Posterior cingulate gyrus (tissue), 11 donors: ENCODE measurements at places on chromosomes 4 and X.

DNA sequence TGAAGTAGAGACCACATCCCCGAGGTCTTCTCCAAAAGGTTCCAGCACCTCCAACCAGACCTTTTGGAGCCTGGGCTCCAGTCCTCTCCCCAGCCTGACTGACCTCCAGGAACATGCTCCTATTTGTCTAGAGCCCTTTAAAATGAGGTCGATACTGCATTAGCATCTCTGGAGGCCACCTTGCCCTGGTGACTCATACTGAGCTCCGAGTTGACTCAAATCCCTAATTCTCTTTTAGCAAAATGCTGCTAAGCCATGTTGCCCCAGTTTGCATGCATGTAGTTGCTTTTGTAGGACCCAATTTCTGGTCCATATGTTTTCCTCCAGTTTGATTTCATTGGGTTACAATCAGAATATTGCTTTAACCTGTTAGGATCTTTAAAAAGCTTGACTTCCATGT, 43.5 kb upstream of the CITED1 start:
- no peak for DNase-seq

DNA sequence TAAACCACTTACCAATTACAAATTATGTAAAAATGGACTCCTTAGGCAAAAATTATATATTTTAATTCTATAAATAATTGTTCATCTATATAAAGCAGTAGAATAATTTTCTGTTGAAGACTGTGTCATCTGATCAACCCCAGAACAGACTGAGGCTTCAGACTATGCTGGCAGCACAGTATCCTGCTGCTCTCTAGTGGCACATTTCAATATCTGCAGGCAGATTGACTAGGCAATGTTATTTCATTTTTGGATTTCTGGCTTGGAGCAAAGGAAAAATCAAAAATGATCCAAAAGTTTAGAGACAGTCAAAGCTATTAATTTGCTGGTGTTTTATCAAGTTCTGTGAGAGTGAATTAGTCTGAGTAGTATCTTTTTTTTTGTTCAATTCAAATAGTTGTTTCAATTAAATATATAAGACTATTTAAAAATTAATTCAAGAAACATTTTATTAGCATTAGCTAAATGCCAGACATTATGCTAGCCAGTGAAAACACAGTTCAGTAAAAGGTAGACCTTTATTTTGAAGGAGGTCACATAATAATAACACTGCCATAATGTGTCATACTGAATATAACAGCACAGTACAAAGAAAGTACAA, 21.3 kb upstream of the SULT1E1 start:
- no peak for DNase-seq

GRCh38 chr4:78363031-78363570, 188.5 kb upstream of the ANXA3 start:
- DNase-seq: no peak

DNA sequence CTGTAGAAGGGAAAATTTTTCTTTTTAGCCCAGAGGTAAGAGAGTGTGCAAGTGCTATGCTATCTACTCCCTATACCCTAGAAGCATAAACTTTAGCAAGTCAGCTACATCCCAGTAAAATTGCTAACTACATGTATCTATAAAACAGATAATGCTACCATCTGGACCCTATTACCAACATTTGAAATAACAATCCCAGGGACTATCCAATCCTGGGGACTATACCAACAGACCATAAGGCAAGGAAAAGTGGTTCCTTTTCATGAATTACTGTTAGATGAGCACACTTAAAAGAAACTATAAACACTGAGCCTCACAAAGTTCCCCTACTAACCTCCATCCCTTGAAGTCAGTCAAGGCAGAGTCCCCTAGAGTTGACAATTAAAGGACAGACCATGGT, 213.6 kb upstream of the VEGFC start:
- no peak for DNase-seq

DNA sequence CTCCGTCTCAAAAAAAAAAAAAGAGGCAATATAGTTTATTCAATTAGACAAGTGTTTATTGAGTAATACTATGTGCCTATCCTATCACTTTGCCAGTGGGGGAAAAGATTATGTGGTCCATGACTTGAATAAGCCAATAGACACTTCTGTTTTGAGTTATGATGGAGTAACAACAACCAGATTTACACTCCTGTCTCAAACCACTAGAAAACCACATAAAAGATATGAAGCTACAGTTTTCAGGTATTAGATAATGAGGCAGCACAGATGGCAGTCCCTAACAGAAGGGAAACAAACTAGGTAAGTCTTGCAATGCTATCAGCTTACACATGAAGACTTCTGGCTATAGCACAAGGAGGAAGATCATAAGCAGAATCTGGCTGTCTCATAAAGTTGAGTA, 22.5 kb downstream of the NFXL1 start:
- no peak for DNase-seq

DNA sequence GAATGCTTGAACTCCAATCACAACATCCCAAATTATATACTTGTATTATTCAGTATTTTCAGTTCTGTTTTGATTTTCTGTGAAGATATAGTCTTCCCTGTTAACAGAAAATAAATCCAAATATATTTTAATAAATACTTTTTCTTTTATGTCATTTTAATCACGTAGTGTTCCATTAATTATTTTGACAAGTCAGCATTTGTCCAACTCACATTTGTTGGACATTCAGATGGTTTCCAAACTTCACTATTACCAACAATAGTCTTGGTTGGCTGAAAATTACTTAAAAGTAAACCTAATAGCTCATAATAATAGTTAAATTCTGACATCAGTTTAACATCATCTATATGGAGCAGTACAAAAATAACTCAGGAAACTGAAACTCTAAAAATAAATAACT, 60.7 kb upstream of the SPANXD start:
- no peak for DNase-seq

- no peak for DNase-seq
These were observed 9.4 kb downstream of the TEX13A start for GRCh38 chrX:105211066-105211575.

GRCh38 chr4:85475631-85476233, 782 bp downstream of the ARHGAP24 start:
- DNase-seq: no peak

GRCh38 chr4:125303058-125303457, 11.7 kb upstream of the FAT4 start:
- DNase-seq: no peak

GRCh38 chr4:143726714-143727113, 26.2 kb upstream of the FREM3 start:
- no peak for DNase-seq

- no peak for DNase-seq
These were observed 3.8 kb downstream of the GABRE start for GRCh38 chrX:151970661-151971060.
